ENCODE measurements at places on chromosomes 13 and 19. TPM values are rescaled to one million over a fixed set of nuclear protein-coding genes. Genes with fewer than 3 reads are reported as not detected.

Gene ATXN8OS
- not detected for polyA plus RNA-seq

Gene HIF3A
- polyA plus RNA-seq, result 10.8 TPM

Gene TINCR
- 0.35 TPM for polyA plus RNA-seq

Gene FCAR
- polyA plus RNA-seq, result 0.13 TPM

Gene KLK3
- polyA plus RNA-seq, result 0.24 TPM

Gene TEX101
- polyA plus RNA-seq, result not detected

Gene ATP12A
- polyA plus RNA-seq, result not detected

Gene IFI30
- 21.8 TPM for polyA plus RNA-seq

Gene FUT2
- polyA plus RNA-seq, result 0.23 TPM

Gene TYROBP
- 135 TPM for polyA plus RNA-seq

Gene ZNF600
- 6.4 TPM for polyA plus RNA-seq

Gene SIGLEC12
- polyA plus RNA-seq, result 0.73 TPM

Gene SLC25A41
- polyA plus RNA-seq, result not detected

Gene RASA3
- polyA plus RNA-seq, result 6.8 TPM

Gene FOSB
- 4.9 TPM for polyA plus RNA-seq

Gene ZNF730
- polyA plus RNA-seq, result 0.54 TPM

Gene THAP8
- 5.9 TPM for polyA plus RNA-seq

Gene GSX1
- polyA plus RNA-seq, result not detected

Gene CABP5
- not detected for polyA plus RNA-seq

Gene MAP3K10
- 1.2 TPM for polyA plus RNA-seq

Gene REEP6
- polyA plus RNA-seq, result 9.7 TPM

Gene ZNF491
- 3.4 TPM for polyA plus RNA-seq

Gene PEPD
- polyA plus RNA-seq, result 50.8 TPM

Gene EXOSC5
- 24.6 TPM for polyA plus RNA-seq

Gene INAFM1
- polyA plus RNA-seq, result 0.73 TPM

Gene IL4I1
- 0.43 TPM for polyA plus RNA-seq

Gene VAV1
- polyA plus RNA-seq, result 1.1 TPM

Gene KBTBD7
- 3.9 TPM for polyA plus RNA-seq

Gene IGLON5
- 0.13 TPM for polyA plus RNA-seq
